ENCODE measurements at places on chromosomes 1 and 21.
A peak's percentile ranks its signal among the peaks of the same experiment; 100 is the strongest.

DNA sequence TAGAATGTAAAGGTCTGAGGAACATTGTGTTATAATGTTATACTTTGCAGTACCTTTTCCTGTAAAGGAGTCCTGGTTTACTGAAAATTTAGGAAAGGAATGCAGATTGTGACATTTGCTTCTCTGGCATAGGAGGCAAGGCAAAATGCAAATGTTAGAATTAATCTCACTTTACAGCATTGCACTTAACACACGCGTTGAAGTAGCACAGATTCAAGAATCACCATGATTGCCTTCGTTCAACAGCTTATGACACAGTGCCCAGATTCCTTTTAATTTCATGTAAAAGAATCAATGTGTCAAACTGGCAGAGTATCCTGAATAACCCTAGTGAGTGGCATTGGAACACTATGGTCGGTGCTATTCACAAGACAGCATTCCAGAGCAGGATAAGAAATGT, 47.4 kb downstream of the RGS7 start:
- DNase-seq: no peak

- DNase-seq: peak; percentile 74
Measured at GRCh38 chr1:40078512-40079333, 18.3 kb downstream of the PPT1 start.

DNA sequence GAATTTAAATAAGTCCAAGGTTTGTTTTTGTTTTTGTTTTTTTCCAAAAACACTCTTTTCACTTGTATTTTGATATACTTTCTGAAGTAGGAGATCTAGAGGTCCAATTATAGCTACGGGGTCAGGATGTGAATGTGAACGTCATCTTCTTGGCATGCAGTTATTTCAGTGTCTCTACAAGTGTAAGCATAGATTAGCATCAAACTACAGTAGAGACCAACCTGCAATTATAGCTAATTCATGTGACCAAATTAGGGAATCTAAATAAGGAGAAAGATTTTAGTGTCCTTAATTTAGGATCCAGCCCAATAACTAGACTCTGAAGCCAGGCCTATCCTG, 107.3 kb upstream of the PALMD start:
- no peak for DNase-seq

DNA sequence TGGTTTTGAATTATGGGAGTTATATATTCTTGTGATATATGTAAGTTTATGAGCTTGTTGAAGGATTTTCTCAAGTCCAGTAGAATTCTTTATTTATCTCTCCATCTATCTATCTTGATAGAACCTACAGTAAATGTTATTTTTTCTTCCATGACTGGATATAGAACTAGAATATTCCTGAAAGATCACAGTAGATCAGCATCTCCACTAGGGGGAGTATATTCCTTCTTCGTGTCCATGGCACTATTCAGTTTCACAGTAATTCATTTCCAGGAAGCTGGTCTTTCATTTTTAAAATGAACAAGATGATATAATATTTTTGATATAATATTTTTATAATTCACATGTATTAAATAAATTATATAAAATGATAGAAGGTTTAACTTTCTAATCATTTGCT, 18.8 kb downstream of the TMPRSS15 start:
- DNase-seq: peak; percentile 26

DNA sequence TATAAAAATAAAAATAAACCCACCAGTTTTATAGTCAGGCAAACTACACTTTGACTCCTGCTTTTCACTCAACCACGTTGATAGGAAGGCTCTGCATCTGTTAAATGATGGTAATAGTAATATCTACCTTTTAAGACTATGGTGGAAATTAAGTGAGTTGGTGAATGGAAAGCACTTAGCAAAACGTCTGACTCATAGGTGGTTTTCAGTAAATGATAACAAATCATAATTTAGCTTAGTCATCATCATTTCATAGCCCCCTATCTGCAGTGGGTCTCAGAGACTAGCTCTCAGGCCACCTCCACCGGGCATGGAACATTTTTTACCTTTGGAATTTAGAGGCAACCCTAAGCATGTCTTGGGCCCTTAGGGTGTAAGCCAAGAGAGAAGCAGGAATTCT, 160.0 kb downstream of the PDE4B start:
- no peak for DNase-seq

DNA sequence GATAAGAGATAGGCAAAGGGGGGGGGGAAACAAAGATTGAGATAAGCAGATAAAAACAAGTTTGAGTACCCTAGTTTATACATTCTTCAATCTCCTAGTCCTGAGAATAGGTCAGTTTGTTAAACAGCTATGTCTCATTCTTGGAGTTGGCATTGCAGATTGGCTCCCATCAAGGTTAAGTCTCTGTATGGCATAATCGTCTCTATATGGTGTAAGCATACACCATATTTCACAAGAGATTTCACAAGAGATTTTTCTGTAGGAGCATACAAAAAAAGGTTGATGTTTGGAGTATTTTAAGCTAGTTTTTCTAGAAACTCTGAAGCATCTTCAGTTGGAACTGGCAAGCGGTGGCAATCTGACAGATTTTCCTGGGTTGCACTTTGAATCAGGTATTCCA, 35.8 kb downstream of the NCAM2 start:
- DNase-seq: no peak

- DNase-seq: no peak
Measured at GRCh38 chr1:78155121-78155520, 109.4 kb downstream of the GIPC2 start.

DNA sequence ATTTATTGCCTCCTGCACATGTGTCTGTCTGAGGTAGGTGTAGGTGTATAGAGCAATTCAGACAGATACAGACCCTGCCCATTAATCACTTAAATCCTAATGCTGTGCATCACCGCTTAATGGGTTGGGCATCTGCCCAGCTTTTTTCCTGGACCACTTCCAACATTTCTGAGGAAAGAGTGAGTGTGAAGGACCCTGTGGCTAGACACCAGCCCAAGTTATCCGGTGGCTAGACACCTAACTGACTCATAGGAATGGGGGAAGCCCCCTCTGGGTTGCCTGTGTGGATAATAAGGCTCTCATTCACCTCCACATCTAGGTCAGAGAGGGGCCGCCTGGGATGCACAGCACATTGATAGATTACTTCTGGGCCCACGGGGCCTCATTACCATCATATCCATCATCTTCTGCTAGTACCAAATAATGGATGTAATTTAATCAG, 121.1 kb upstream of the RAVER2 start:
- DNase-seq: peak; percentile 87

GRCh38 chr1:224113545-224113917, 380 bp upstream of the FBXO28 start:
- no peak for DNase-seq

DNA sequence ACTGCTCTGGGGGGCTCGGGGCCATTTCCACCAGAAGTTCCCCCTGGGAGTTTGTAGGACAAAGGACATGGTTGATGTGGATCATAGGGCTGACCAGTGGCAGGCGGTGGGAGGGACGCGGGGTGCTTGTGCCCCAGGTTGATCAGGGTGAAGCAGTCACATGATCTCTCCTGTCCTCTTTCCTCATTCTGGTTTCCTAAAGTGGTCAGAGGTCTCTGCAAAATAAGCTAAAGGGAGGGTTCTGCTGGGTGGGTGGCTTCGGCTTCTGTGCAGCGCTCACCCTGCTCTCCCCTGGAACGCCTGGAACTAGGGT, 9.2 kb downstream of the PDXK start:
- no peak for DNase-seq
